CD4-positive, alpha-beta T cell treated with Interleukin-10 for 1 hour (primary cell): ENCODE measurements at places on chromosomes 5 and 9.

GRCh38 chr5:152532714-152533113 lies 127.6 kb upstream of the NMUR2 start:
- peak; percentile 34 for DNase-seq

DNA sequence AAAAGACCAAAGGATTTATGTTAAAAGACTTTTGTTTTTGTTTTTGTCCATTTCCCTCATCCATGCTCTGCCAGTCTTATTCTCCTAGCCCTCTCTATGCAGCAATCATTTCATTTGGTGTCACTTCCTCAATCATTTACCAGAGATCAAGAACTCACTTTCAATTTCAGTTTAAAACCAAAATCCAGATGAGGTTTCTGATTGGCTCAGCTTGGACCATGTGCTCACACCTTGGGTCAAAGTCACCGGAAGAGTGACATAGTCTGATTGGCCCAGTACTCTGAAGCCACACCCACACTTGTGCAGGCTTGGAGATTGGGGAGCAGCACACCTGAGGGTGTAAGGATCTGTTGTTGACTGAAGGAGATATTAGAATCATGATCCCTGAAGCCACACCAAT lies 79.6 kb downstream of the TLR4 start:
- DNase-seq = peak; percentile 75

GRCh38 chr5:154334406-154335064 lies 111.3 kb upstream of the SAP30L start:
- DNase-seq = no peak

- DNase-seq = no peak
Observed at GRCh38 chr5:158754018-158754514, 345.6 kb downstream of the EBF1 start.
